ENCODE measurements at places on chromosomes 12 and 14. TPM values are rescaled to one million over a fixed set of nuclear protein-coding genes. Genes with fewer than 3 reads are reported as not detected.

DNA sequence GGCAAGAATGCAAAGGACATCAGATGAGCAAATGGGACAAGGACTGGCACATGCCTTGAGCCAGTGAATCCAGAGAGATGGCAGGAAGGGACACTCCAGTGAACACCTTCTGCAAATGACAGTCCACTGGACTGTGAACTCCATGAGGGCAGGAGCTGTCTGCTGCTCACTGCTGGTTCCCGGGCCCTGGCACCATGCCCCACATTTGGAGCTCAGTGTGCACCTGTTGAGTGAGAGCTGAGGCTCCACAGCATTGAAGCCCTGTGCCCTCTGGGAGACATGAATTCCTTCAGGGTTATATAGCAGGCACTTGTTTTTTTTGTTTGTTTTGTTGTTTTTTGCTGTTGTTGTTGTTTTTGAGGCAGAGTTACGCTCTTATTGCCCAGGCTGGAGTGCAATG, 13.1 kb downstream of the PRIMA1 start:
- ATAC-seq, result no peak

FOXG1 gene
- not detected for total RNA-seq

GPD1 gene
- total RNA-seq, result 0.35 TPM

- ATAC-seq, result no peak
Measured at GRCh38 chr14:36784541-36784940, 122.9 kb downstream of the PAX9 start.

DNA sequence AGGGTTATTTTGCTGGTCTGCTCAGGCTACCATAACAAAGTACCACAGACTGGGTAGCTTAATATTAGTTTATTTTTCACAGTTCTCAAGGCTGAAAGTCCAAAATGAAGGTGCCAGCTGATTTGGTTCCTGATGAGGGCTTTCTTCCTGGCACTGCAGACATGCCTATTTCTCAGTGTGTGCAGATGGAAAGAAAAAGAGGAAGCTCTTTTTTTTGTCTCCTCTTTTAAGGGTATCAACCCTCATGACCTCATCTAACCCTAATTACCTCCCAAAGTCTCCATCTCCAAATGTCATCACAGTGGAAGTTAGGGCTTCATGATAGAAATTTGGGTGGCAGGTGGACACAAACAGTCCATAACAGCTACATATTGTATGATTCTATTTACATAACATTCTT, 25.0 kb upstream of the POLR3B start:
- ATAC-seq, result no peak

Measured in activated T-helper 17 cell treated with anti-CD3 and anti-CD28 coated beads, Interleukin-2, amount 50 U/mL, for 72 hours (primary cell).